ENCODE measurements at places on chromosomes 2 and 18.

DNA sequence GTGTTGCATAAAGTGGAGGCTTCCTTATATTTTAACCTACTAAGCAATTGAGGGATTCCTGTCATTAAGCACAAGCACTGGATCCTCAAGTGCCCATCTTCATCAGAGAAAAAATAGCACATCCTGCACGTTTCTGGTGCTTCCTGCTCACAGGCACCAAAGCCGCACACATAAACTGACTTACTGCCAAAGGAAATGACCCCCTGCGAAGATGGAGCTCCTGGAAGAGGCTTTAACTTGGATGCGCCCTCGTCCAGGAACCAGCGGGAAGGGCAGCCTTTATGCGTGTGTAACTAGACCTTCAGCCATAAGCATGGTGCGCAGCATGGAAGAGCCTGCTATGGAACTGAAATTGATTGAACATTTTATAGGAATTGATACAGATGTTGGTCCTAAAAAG is 188.7 kb downstream of the FTCDNL1 start:
- DNase-seq, result no peak

DNA sequence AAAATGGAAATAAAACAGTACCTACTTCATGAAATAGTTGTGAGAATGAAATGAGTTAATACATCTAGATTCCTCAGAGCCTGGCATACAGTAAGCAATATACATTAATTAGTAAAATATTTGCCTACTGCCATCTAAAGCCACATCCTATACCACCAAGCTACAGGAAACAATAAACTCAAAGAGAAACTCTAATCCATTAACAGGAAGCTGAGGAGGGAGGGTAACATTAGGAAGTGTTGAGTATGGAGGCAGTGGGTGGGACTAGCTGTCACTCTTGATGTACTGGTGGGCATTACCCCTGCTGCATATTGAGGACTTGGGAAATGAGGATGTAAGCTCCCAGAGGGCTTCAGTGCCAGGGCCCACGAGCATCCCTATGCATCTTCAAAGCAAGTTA is 396.5 kb downstream of the TNS1 start:
- no peak for DNase-seq

GRCh38 chr2:33877348-33878016 is 278.4 kb upstream of the FAM98A start:
- no peak for DNase-seq

GRCh38 chr2:76323381-76323780 is 612.7 kb upstream of the GCFC2 start:
- DNase-seq, result no peak

GRCh38 chr2:219483451-219484342 is 15.0 kb upstream of the GMPPA start:
- DNase-seq, result no peak

GRCh38 chr2:2107141-2107540 is 223.9 kb downstream of the MYT1L start:
- no peak for DNase-seq

DNA sequence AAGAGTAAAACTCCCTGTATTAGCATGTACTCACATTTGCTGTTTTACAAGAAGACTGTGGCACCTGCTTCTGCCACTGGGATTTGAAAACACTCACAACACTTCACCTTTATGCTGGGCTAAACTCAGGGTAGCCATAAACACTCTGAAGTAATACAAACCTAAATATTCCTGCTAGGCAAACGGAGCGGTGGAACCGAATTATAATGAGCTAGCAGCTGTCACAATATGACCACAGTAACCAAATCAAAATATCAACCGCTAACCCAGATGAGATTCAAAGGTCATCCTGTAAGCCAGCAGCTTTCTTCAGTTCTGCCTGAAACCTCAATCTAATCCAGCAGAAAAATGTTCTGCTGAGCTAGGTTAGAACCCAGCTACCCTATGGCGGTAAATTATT is 132.1 kb downstream of the TCF4 start:
- no peak for DNase-seq

DNA sequence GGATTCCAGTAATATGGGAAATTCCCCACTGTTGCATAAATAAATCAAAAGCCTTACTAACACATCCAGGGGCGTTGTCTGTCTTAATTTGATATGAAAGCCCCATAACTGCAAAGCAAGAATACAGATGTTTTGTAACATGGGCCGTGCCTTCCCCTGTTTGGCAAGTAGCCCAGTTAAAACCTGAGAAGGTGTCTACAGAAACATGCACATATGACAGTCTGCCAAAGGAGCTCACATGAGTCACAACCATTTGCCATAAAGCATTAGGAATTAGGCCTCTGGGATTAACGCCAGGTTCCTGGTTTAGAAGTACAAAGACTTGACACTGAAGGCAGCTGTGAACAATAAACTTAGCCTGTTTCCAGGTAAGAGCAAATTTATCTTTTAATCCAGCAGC is 43.1 kb upstream of the LONRF2 start:
- DNase-seq, result peak; percentile 22

GRCh38 chr18:72409903-72410302 is 134.2 kb downstream of the CBLN2 start:
- no peak for DNase-seq

DNA sequence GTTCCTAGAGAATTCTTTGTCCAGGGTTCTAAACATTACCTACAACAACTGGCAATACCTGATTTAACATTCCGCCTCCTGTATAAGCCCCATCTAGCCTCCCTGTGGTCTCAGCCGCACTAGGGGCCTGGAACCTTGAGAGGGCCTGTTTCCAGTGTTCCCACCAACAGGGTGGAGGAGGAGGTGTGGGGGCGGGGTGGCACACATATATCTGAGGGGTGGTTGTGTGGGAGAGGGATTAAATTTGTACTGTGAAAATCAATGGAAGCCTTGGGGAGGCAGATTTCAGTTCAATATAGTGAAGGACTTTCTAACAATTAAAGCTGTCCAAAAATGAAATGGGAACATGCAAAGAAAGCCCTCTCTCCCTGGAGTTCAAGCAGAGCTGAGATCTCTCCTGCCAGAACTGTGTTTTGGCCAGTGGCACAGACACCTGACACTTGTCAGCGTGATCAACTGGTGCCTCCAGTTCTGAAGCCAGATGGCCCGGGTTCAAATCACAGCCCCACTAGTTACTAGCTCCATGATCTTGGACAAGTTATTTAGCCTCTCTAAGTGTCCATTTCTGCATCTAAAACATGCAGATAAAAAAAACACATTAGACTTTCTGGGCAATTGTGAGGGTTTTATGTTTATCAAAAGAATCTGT is 17.0 kb upstream of the FZD7 start:
- DNase-seq, result no peak

DNA sequence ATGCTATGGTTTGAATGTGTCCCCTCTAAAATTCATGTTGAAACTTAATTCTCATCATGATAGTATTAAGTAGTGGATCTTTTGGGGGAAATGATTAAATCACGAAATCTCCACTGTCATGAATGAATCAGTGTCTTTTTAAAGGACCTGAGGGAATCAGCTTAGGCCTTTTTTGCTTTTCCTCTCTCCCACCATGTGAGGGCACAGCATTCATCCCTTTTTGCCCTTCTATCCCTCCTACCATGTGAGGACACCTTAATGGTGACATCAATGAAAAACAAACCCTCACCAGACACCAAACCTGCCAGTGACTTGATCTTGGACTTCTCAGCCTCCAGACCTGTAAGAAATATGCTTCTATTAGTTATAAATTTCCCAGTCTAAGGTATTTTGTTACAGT is 247.1 kb upstream of the UBE2E3 start:
- DNase-seq, result no peak

DNA sequence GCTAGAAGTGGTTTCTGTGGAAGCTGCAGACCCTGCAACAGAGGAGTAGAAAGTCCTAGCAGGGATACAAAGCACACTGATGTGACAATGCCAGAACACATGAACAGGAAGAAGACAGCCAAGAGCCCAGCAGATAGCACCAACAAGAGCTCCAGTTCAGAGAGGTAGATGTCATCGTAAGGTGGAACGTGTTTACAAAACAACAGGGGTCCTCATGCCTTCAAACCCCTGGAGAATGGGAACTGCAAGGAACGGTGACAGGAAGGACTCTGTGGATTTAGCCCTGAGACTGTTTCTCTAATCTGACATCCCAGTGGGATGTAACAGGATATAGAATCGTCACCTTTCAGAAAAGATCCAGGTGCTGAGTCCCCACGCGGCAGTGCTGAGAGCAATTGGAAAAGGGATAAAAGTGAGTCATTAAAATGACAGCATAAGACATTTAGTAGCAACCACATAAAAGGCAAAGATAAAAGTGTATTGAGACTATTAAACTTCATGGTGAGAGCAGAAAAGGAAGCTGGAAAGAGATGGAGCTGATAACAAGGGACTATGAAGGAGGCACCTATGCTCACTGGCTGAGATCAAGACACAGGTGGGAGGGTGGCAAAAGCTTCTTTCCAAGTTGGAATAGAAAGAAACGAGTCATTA is 195.2 kb downstream of the FBXO15 start:
- DNase-seq, result no peak

- DNase-seq, result no peak
These were observed 139.6 kb downstream of the SH3BP4 start for GRCh38 chr2:235091421-235091820.

DNA sequence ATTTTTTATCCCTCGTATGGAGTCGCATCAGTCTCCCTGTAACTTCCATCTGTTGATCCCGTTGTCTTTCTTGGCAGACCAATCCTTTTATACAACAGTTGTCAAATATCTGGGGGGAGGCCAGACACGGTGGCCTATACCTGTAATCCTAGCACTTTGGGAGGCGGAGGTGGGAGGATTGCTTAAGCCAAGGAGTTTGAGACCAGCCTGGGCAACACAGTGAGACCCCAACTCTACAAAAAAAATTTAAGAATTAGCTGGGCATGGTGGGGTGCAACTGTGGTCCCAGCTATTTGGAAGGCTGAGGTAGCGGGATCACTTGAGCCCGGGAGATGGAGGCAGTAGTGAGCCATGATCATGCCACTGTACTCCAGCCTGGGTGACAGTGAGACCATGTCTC is 2.0 kb downstream of the XRCC5 start:
- DNase-seq, result no peak

GRCh38 chr2:98656800-98657199 is 48.4 kb downstream of the UNC50 start:
- no peak for DNase-seq

GRCh38 chr18:1246827-1247226 is 342.2 kb downstream of the ADCYAP1 start:
- DNase-seq, result no peak

DNA sequence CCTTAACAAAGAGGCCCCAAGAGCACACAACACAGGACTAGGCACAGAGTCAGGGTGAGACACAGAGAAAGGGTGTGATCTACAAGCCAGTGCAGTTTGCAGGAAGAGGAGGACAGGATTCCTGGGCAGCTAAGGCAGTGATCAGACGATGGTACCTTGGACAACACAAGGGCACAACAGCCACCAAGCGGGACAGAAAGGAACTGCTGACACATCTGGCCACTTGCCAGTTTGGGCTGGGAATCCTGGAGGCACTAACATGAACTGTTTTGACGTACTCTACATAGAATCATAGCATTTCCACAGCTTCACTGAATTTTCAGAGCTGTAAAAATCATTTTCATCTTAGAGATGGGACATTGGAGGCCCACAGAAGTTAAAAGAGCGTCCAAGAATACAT is 221.5 kb upstream of the SLC35G4 start:
- no peak for DNase-seq

DNA sequence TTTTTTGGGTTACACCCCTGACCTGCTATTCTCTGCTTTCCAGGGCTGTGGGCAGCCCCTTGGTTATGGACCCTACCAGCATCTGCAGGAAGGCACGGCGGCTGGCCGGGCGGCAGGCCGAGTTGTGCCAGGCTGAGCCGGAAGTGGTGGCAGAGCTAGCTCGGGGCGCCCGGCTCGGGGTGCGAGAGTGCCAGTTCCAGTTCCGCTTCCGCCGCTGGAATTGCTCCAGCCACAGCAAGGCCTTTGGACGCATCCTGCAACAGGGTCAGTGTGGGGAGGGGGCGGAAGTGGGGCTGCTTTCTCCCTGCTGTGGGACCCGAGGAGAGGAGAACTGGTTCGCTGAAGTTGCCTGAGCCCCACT is 9.7 kb upstream of the WNT10A start:
- DNase-seq, result no peak

DNA sequence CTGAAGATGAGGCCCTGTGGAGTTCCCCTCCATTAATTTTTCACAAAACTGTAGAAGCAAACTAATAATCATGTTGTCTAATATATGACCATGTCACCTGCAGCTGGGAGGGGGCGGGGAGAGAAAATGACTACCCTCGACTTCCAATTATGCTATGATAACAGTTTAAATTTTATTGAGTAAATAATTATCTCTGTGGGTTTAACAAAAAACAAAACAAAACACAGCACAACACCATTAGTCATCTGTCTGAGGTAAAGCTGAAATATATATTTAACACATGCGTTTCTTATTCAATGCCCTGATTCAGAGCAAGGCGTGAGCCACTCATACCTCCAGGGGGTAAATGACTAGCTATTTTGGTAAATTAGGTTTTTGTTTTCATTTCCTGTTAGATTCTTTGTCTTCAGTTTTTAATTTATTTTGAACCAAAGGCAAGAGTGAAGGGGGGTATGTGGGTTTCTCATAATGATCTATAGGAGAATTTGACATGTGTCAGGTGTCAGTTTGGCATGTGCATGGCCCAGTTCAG is 77.4 kb upstream of the ZCCHC2 start:
- DNase-seq, result no peak

DNA sequence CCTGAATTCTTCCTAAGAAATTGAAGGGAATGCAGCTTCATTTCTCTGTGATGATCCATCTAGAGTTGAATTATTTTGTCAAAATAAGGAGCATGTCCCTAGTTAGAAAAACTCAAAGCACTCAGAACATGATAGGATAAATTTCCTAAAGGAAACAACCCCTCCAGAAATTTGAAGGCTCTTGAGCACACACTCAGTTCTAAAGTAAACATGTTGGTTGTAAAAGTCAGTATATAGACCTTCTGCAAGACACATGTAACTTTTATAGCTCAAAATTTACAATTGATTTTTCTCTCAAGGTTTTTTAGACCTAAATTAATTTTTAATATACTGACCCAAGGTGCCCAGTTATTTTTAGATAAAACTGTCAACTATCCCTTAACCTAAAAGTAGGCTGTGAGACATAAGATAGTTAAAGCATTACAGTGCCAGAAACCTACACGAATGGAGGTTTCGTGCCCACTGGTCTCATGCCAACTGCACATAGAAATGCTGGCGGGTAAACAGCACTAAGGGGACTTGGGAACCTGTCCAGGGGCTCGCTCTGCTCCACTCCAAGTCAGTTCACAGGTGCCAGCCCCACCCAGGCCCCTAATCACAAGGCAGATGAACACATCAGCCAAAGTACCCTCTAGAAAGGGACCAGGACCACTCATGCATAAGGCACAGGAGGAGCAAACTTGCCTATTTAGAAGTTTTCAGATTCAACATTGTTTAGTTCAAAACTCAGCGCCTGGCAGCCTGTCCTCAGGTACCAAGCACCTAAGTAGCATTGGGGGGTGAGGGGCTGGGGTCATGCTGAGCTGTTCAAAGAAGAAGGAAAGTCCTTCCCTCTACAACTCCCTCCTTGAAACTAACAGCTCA is 106.5 kb downstream of the SMC6 start:
- DNase-seq, result no peak

- DNase-seq, result no peak
These were observed 29.8 kb upstream of the POMC start for GRCh38 chr2:25198209-25198525.

GRCh38 chr18:7600528-7601245 is 33.6 kb downstream of the PTPRM start:
- no peak for DNase-seq

GRCh38 chr18:58180738-58181353 is 136.8 kb downstream of the NEDD4L start:
- no peak for DNase-seq

Data from GM04503 (cell line).